ENCODE measurements at places on chromosomes 7 and 10.
A peak's percentile ranks its signal among the peaks of the same experiment; 100 is the strongest.

- DNase-seq, result no peak
Observed at GRCh38 chr7:80681272-80681885, 42.9 kb downstream of the CD36 start.

DNA sequence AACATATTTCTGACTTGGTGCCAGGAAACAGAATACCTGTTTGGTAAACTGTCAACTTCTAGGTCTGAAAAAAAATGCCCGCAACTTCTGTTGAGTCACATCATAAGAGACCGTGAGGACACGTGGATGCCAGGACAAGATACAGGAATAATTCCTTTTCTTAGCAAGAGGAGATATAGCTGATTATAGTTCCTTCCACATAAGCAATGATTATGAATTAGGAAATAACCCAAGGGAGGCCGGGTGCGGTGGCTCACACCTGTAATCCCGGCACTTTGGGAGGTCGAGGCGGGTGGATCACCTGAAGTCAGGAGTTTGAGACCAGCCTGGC, 75.2 kb downstream of the CDC123 start:
- DNase-seq, result no peak

DNA sequence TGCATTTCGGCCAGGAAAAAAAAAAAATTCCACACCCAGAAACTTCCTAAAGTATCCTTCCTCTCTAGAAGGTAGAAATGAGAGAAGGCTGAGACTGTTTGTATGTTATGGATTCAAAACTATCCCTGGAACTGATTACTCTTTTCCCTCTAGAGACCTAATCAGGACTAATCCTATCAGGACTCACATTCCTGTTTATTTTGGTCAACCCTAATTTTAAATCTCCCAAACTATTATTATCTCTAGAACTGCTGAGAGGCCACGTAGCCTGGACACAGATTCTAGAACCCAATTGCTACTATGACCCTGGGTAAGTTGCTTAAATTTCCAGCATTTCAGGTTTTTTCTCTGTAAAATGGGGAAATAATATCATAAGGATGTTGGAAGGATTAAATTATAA, 346.8 kb upstream of the MEOX2 start:
- DNase-seq, result no peak

DNA sequence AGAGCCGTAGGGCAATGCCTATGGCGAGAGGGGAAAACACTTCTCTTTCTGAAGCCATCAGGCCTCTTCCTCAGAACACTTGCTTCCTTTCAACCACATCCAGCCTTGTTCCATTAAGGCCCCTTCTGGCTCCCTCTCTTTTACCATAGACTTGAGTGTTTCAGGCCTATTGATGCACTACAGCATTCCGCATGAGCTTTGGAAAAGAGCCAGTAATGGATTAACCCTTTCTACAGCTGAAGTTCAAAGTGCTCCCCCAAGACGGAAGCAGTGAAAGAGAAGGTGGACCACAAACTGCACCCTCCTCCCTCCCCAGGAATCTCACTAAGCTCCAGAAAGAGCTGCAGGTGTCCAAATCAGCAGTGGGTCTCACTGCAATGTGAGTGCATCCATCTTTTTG, 102.7 kb upstream of the C7orf33 start:
- DNase-seq, result no peak

DNA sequence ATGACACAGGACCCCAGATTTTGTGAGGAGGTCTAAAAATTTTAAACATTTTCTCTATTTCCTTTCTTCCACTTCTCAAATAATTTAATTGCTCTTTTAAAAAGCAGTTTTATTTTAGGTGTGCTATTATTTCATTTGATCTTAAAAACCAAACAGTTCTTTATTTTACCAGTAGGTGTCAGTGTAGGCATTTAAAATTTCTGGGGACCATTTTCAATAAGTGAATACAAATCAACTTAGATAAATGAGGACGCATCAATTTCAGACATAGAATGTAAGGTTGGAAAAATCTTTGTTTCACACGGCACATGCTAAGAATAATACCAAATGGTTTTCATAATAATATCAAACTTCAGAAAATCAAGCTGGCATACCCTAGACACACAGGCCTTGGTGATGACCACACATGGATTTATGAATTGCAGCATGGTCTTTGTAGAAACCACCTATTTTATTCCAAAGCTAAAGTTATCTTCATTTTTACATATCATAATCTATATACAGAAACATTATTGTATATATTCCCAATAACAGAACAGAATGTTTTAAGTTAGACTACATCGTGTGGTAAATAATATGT, 127.6 kb upstream of the SLC26A5 start:
- DNase-seq, result no peak

DNA sequence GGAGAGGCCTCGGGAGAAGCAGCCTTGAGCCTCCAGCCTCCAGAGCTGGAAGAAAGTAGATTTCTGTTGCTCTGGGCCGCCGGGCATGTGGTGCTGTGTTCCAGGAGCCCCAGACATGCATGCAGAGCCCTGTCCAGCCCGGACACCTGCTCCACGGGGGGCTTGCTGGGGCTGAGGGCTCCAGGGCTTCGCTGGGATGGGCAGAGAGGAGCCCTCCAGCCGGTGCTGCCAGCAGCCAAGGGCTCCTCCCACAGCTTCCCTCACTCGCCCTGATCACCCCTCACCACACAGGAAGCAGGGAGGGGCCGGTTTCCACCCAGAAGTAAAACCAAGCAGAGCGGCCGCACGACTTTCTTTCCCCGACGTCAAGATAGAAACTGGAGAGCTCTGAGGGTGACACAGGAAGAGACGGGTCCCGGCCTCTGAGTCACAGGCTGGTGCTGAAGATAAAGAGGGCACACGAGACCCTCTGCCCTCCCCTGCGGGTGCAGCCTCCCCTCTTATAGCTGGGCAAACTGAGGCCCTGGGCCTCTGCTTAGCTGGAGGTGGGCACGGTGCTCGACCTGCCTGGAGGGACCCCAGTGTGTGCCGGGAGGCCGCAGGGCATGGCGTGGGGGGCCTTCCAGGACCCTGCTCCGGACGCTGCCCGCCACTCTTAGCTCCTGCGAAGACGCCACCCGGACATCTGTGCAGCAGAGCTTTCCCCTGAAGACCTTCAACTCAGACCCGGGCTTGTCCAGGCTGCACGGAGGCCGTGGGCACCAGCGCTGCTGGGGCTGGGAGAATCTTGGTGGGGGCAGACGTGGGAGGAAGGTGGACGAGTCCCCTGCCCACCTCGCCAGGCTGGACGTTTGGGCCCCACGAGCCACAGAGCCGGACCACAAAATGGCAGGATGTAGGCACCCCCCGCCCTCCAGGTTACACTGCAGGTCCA, 31.1 kb downstream of the ADAP1 start:
- DNase-seq, result peak; percentile 86

DNA sequence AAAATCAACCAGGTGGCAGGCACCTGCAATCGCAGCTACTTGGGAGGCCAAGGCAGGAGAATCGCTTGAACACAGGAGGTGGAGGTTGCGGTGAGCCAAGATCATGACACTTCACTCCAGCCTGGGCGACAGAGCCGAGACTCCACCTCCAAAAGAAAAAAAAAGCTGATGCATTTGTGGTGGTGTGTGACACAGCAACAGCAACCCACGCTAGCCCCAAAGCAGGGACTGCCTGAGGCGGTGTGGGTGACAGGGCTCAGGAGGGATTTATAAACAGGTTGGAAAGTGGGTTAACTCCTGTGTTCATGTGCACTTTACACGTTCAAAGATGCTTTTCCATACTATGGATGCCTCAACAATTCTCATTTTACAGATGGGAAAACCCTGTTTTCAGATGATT, 395.9 kb upstream of the PODXL start:
- DNase-seq, result no peak

DNA sequence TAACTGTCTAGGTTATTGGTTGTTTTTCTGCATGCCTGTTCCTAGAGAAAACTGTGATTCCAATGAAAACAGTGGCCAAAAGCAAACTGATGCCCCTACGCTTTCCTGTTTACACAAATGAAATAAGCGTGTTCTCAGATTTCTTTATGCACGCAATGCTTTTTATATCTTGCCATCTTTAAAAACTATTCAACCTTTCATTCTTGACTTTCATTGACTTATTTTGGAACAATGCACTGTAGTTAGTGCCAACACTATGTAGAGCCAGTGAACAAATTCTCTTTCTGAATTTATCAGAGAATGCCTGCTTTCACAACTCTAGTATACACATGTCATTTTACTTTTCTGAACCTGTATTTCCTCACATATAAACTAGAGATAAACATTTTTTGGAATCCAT, 86.6 kb downstream of the CABCOCO1 start:
- DNase-seq, result no peak

GRCh38 chr7:79357101-79357500, 96.4 kb downstream of the MAGI2 start:
- no peak for DNase-seq

GRCh38 chr7:19213746-19214145, 68.5 kb upstream of the FERD3L start:
- no peak for DNase-seq

DNA sequence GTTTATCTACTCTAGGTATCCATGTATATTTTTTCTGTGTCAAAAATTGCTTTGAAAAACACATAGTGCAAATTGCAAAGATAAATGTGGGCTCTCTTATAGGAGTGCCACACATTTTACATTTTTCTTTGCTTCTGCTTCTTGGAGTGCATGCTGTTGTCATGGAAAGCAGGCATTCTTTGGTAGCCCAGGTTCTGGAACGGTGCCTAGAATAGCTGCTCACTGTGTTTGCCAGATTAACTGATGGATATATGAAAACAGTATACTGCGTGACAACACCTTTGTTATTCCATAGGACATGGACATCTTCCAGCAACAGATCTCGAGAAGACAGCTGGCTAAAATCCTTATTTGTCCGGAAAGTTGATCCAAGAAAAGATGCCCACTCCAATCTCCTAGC, 13.4 kb downstream of the NIPSNAP2 start:
- no peak for DNase-seq

Measured in activated T-cell treated with anti-CD3 and anti-CD28 coated beads for 4 hours (primary cell).